ENCODE measurements at places on chromosomes 12 and 14.

GRCh38 chr14:32514236-32514635, 185.1 kb downstream of the AKAP6 start:
- no peak for DNase-seq

DNA sequence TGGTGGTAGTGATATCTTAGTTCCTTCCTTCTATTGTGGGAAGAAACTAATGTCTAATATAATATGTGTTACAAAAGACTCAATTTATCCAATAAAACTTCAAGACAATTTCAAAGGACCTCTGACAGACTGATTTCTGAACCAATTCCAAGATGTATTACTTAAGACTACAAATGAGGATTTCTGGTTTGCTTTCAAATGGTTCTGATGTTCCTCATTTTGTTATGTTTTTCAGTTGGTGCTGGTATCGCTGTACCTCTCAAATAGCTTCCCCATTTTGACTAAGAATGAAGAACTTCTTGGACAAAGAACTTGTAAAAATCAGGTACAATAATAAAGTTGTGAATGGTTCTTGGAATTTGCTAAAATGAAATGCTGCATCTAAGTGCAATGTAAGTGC, 19.4 kb upstream of the MBIP start:
- DNase-seq: no peak

DNA sequence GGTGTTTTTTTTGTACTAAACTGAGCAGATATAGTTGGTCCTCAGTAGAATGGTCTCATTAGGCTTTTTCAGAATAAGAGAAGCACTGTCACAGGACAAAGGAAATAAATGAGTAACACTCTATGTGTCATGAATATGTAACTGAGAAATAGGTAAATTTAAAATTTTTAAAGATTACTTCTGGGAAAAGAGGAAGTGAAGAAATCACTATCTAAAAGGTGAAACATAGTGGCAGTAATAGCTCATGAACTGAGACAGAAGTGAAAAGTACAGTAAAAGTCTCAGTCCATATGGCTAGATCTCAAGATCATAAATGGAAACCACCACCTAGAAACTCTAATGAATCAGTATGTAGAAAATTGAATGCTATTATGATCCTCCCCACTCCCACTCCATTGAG, 89.3 kb upstream of the TTC7B start:
- no peak for DNase-seq

DNA sequence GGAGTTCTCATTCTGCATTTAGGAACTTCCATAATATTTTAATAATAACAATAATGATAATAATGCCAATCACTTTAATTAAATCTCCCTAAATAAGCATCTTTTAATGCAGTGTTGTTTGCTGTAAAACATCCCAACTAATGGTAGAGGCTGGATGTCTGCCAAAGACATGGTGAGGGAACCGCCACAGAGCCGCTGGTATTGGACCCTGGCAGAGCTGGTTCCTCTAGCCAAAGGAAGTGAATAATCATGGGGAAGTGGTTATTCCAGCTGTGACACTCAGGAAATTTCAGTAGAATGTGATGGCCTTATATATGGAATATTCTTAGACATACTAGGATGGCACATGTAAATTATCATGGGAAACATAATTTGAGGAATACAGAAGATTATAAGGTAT, 483.3 kb downstream of the ZFP36L1 start:
- no peak for DNase-seq

GRCh38 chr12:81222846-81223592, 145.1 kb downstream of the ACSS3 start:
- DNase-seq: no peak

- no peak for DNase-seq
These were observed 796 bp upstream of the POP5 start for GRCh38 chr12:120581998-120582397.

Measured in left lobe of liver (tissue), 2 donors.